ENCODE measurements at places on chromosomes 4 and X. TPM values are rescaled to one million over a fixed set of nuclear protein-coding genes. Genes with fewer than 3 reads are reported as not detected.

DNA sequence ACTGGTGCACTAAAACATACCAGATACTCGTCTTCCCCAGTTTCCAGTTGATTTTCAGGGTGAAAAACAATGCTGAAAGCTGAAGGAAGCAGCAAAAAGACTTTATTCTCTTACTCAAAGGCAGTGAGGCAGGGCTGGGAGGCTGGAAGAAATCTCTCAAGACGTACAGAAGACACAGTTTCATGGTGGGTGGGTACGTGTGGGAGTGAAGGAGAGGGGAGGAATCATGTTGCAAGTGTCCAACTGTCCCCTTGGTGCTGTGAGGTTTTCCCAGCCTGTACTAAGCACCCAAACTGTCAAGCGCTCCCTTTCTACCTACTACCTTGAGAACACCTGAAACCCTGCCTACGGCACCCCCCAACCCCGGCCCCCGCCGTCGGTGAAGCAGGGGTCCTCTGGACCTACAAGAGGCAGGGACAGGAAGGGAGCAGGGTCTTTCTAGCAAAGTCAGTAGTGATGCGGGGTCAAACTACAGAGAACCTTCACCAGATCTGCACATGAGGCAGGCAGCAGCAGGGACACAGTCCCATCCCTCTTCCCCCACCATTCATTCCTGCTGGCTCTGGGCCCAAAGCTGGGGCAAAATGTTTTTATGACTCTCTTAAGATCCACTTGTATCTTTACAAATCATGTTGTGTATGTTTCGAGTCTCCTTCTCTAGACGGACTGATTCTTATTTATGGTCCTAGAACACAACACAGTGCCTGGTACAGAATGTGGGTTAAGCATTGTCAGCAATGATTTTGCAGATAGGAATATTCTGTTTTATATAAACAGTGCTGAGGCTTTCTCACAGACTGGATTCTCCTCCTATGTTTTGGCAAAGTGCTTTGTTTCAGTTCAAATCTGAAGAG, 2.4 kb upstream of the SETD7 start:
- DNase-seq: no peak

GRCh38 chr4:626201-627091, 1.1 kb downstream of the PDE6B start:
- DNase-seq: no peak

- no peak for DNase-seq
Observed at GRCh38 chr4:66062044-66062443, 391.8 kb upstream of the EPHA5 start.

DNA sequence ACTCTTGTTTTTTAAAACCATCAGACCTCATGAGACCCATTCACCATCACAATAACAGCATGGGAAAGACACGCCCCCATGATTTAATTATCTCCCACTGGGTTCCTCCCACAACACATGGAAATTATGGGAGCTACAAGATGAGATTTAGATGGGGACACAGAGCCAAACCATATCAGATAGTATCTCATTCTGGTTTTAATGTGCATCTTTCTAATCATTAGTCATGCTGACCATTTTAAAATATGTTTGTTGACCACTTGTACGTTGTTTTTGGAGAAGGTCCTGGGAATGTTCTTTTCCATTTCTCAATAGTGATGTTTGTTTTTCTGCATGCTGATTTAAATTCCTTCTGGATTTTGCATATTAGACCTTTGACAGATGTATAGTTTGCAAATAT, 119.0 kb downstream of the RTL3 start:
- DNase-seq: no peak

- no peak for DNase-seq
Observed at GRCh38 chr4:38940476-38940875, 72.9 kb downstream of the FAM114A1 start.

GRCh38 chr4:94791701-94792100, 33.9 kb downstream of the BMPR1B start:
- no peak for DNase-seq

- no peak for DNase-seq
Observed at GRCh38 chrX:115913575-115913974, 257.0 kb upstream of the AGTR2 start.

DUX4 gene
- total RNA-seq: not detected

P2RY8 gene
- total RNA-seq: 0.17 TPM

- no peak for DNase-seq
Observed at GRCh38 chrX:153853902-153854267, 23.5 kb upstream of the PDZD4 start.

GRCh38 chr4:158715802-158716201, 7.4 kb downstream of the PPID start:
- DNase-seq: no peak

- no peak for DNase-seq
Observed at GRCh38 chr4:8439168-8439567, 1.4 kb downstream of the ACOX3 start.

RPA4 gene
- 1.7 TPM for total RNA-seq

TSC22D3 gene
- total RNA-seq: 56.3 TPM

MAGEA4 gene
- total RNA-seq: not detected

GRCh38 chr4:105569057-105569865, 16.8 kb downstream of the ARHGEF38 start:
- DNase-seq: no peak

FDCSP gene
- total RNA-seq: not detected

INTS12 gene
- total RNA-seq: 14.0 TPM

DNA sequence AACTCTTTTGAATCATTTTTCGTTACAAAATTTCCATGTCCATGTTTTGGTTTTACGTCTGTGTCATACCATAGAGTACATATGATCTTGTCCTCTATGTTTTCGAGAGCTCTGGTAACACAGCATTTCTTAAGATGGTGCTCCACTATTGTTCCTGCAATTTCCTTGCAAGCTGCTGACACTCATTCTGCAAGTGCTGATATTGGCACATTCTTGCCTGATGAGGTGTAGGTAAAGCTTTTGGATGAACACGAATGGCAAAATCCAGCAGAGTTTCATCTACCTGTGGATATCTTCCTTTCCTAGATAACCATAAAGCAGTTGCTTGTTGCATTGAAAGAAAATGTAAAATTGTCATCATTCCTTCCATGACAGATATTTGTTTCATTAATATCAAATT, 41.3 kb downstream of the MAGEB17 start:
- DNase-seq: no peak

- no peak for DNase-seq
Observed at GRCh38 chr4:17356926-17357325, 155.0 kb downstream of the QDPR start.

FATE1 gene
- total RNA-seq: not detected

- no peak for DNase-seq
Observed at GRCh38 chr4:144955104-144955503, 142.9 kb downstream of the ANAPC10 start.

- DNase-seq: peak; percentile 83
Observed at GRCh38 chr4:4260185-4260751, 12.2 kb upstream of the TMEM128 start.

All from dermis blood vessel endothelial cell (primary cell).